ENCODE measurements at places on chromosomes 13 and 19. TPM values are rescaled to one million over a fixed set of nuclear protein-coding genes. Genes with fewer than 3 reads are reported as not detected.

- DNase-seq = no peak
- no peaks in the 10 kb centered on the region for H3K36me3 ChIP-seq
- no peaks in the 10 kb centered on the region for H3K27me3 ChIP-seq
- no peak overlapping the region for H3K27ac ChIP-seq
- H3K4me1 ChIP-seq = peaks cover 18% of the 10 kb centered on the region
Observed at GRCh38 chr19:6252066-6252465, 27.7 kb downstream of the MLLT1 start.

DNA sequence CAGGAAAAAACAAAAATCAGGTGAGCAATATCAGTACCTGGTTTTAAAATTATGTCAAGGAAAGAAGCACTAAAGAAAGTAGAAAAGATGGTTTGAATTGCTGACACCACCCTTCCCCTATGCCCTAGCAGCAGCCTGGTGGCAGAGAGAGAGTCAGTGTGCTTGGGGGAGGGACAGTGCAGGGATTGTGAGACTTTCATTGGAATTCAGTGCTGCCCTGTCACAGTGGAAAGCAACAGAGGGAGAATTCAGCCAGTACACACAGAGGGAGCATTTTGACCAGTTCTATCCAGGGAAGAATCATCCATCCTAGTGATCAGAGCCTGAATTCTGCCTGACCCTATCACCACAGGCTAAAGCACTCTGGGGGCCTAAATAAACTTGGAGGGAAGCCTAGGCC lies 222.4 kb upstream of the PCDH17 start:
- H3K27me3 ChIP-seq = no peaks in the 10 kb centered on the region
- no peak for DNase-seq
- no peak overlapping the region for H3K4me3 ChIP-seq
- no peaks in the 10 kb centered on the region for H3K4me1 ChIP-seq

- H3K4me3 ChIP-seq = no peak overlapping the region
- peak overlapping the region; percentile 79 for H3K27ac ChIP-seq
- no peaks in the 10 kb centered on the region for H3K36me3 ChIP-seq
- DNase-seq = no peak
Observed at GRCh38 chr19:54208784-54209057, 8.1 kb downstream of the RPS9 start.

DNA sequence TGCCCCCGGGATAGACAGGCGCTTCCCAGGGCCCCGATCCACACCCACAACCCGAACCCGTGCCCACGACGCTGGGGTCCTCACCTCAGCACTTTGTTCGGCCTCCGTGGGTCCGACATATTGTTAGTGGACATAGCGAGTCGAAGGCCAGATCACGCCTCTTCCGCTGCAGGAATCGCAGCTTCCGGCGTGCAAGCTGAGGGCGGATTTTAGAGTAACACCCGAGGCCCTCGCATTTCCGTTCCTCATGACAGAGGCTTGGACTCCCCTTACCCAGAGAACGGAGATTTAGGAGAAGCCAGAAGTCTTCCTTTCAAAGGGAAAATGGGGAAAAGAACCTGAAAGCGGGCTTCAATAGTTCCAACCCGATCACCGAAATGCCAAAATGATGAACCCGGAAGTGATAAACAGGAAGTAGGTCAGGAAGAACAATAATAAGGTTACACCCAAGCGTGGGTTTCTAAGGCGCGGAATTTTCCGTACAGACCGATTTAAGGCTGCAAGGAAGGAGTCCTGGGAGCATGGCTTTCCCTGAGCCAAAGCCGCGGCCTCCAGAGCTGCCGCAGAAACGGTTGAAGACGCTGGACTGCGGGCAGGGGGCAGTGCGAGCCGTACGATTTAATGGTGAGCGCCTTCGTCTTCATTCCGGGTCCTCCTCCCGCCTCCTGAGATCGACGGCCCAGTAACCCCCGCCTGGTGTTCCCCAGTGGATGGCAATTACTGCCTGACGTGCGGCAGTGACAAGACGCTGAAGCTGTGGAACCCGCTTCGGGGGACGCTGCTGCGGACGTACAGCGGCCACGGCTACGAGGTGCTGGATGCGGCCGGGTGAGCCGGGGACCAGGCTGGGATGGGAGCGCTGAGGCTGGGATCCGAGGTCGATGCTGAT lies 2.9 kb downstream of the WDR83 start:
- peaks cover 36% of the 10 kb centered on the region for H3K4me1 ChIP-seq
- peak overlapping the region; percentile 96 for H3K27ac ChIP-seq
- H3K4me3 ChIP-seq = peak overlapping the region; percentile 73
- peak; percentile 80 for DNase-seq

DNA sequence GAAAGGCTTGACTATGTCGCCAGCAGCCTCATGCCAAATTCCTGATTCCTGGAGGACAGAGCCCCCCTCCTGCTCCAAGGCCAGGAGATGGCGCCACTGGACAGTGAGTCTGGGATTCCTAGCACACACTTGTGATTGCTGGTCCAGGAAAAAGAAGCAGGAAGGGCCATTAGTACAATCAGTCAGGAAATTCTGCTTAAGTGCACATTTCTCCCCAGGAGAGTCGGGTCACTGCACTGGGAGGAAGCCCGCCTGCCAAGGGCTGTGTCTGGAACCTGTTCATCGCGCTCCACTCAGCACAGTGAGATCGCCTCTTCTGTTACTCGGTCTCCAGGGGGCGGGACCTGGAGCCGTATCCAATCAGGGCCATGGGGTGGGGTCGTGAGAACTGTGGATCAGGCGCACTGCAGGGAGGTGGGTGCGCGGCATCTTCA lies 65.1 kb downstream of the ZNF823 start:
- H3K4me1 ChIP-seq = peaks cover 11% of the 10 kb centered on the region
- peak overlapping the region; percentile 62 for H3K4me3 ChIP-seq
- peak overlapping the region; percentile 35 for H3K27ac ChIP-seq
- no peaks in the 10 kb centered on the region for H3K27me3 ChIP-seq
- peak; percentile 83 for DNase-seq
- H3K36me3 ChIP-seq = no peaks in the 10 kb centered on the region

DNA sequence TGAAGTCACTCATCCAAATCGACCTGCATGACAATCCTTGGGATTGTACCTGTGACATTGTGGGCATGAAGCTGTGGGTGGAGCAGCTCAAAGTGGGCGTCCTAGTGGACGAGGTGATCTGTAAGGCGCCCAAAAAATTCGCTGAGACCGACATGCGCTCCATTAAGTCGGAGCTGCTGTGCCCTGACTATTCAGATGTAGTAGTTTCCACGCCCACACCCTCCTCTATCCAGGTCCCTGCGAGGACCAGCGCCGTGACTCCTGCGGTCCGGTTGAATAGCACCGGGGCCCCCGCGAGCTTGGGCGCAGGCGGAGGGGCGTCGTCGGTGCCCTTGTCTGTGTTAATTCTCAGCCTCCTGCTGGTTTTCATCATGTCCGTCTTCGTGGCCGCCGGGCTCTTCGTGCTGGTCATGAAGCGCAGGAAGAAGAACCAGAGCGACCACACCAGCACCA lies 5.9 kb downstream of the SLITRK5 start:
- no peak overlapping the region for H3K27ac ChIP-seq
- H3K36me3 ChIP-seq = no peaks in the 10 kb centered on the region
- peaks cover 72% of the 10 kb centered on the region for H3K27me3 ChIP-seq
- no peak for DNase-seq
- H3K4me1 ChIP-seq = peaks cover 12% of the 10 kb centered on the region

- no peak overlapping the region for H3K4me3 ChIP-seq
- no peaks in the 10 kb centered on the region for H3K27me3 ChIP-seq
- no peaks in the 10 kb centered on the region for H3K4me1 ChIP-seq
- H3K36me3 ChIP-seq = no peaks in the 10 kb centered on the region
Observed at GRCh38 chr13:85608255-85608829, 190.9 kb downstream of the SLITRK6 start.

Gene MBD3L2
- total RNA-seq = not detected

Gene TGFBR3L
- 11.6 TPM for total RNA-seq

- H3K4me3 ChIP-seq = no peak overlapping the region
- no peak overlapping the region for H3K27ac ChIP-seq
- no peaks in the 10 kb centered on the region for H3K36me3 ChIP-seq
- H3K4me1 ChIP-seq = no peaks in the 10 kb centered on the region
- peak; percentile 69 for DNase-seq
- peaks cover 40% of the 10 kb centered on the region for H3K27me3 ChIP-seq
Observed at GRCh38 chr19:50679177-50680125, 30.2 kb downstream of the C19orf81 start.

- DNase-seq = no peak
- H3K27ac ChIP-seq = no peak overlapping the region
- H3K4me1 ChIP-seq = peaks cover 9% of the 10 kb centered on the region
- no peaks in the 10 kb centered on the region for H3K27me3 ChIP-seq
- peak overlapping the region; percentile 77 for H3K4me3 ChIP-seq
Observed at GRCh38 chr13:51221674-51222036, 543 bp upstream of the FAM124A start.

Gene FCGBP
- 0.78 TPM for total RNA-seq

Gene C13orf42
- total RNA-seq = not detected

- H3K27me3 ChIP-seq = peaks cover 5% of the 10 kb centered on the region
- no peaks in the 10 kb centered on the region for H3K36me3 ChIP-seq
- no peaks in the 10 kb centered on the region for H3K4me1 ChIP-seq
- H3K4me3 ChIP-seq = no peak overlapping the region
- DNase-seq = no peak
Observed at GRCh38 chr19:30593356-30593755, 221.2 kb downstream of the ZNF536 start.

Gene ZSCAN5C
- not detected for total RNA-seq

DNA sequence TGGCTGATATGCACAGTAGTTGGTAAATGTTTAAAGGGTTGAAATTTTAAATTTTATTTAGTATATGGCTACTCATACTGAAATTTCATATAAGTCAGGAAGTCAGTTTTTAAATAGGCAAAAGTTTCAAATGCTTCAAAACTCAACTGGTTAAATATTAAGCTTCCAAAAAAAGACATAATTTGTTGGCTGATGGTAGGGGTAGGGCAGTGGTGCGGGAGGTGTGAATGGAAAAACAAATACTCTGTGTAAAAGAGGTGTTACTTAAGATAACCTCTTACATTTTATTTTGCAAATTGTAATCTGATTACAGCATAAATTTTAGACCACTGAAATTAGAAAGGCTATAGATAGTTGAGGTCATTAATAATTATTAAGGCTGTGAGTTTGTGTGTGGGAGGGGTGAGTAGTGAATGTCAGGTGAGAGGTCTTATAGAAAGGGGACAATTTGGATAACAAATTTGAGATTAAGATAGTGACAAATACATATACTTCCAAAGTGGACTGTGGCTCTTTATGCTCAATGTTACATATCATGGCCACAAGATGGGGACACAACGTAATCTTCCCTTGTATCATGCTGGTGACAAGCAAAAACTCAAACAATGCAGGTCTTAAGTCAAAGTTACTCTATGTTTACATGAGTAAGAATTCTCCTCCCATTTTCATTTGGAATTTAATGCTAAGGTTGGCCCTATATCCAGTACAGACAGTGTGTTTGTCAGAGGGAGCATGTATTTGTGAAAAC lies 36.6 kb upstream of the OXGR1 start:
- no peaks in the 10 kb centered on the region for H3K4me1 ChIP-seq
- no peaks in the 10 kb centered on the region for H3K27me3 ChIP-seq
- no peak for DNase-seq
- H3K4me3 ChIP-seq = no peak overlapping the region
- no peak overlapping the region for H3K27ac ChIP-seq

GRCh38 chr13:80547885-80548825 lies 207.2 kb upstream of the SPRY2 start:
- DNase-seq = peak; percentile 23
- H3K36me3 ChIP-seq = no peaks in the 10 kb centered on the region
- no peaks in the 10 kb centered on the region for H3K27me3 ChIP-seq

Gene TTYH1
- 4.3 TPM for total RNA-seq

GRCh38 chr13:43319617-43320444 lies 296.4 kb downstream of the DNAJC15 start:
- no peak for DNase-seq
- H3K27ac ChIP-seq = no peak overlapping the region
- peaks cover 12% of the 10 kb centered on the region for H3K4me1 ChIP-seq
- no peaks in the 10 kb centered on the region for H3K27me3 ChIP-seq
- H3K36me3 ChIP-seq = no peaks in the 10 kb centered on the region
- no peak overlapping the region for H3K4me3 ChIP-seq

DNA sequence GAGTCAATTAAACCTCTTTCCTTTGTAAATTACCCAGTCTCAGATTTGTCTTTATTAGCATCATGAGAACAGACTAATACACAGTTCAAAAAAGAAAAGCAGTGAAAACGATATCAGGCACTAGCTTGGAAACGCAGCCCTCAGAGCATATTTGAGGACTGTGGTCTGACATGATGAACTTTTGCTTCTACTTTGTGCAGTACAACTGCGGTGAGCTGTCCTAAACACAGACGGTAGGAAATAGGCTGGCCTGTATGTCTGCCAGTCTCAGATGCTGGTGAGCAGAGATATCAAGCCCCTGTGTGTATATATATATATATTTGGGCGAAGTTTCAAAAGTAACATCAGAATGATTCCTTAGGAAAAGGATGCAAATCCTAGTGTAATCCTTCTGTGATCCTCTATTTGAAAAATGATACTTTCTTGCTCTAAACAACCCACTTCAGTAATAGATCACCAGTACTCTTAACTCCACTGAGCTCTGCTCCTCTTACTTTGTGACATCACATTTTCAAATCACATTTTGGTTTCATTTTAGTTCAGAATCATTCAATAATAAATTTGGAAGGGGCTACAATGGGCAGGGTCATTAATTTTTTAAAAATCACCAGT lies 74.4 kb downstream of the TNFRSF19 start:
- H3K4me3 ChIP-seq = no peak overlapping the region
- no peaks in the 10 kb centered on the region for H3K27me3 ChIP-seq
- no peaks in the 10 kb centered on the region for H3K36me3 ChIP-seq
- no peak for DNase-seq
- no peak overlapping the region for H3K27ac ChIP-seq
- peaks cover 23% of the 10 kb centered on the region for H3K4me1 ChIP-seq

GRCh38 chr19:49020342-49020741 lies 3.5 kb upstream of the LHB start:
- H3K4me3 ChIP-seq = no peak overlapping the region
- H3K27ac ChIP-seq = no peak overlapping the region
- no peak for DNase-seq
- no peaks in the 10 kb centered on the region for H3K36me3 ChIP-seq
- H3K4me1 ChIP-seq = peaks cover 23% of the 10 kb centered on the region

Data from heart right ventricle (tissue), 16 donors.